Effector memory CD4-positive, alpha-beta T cell (primary cell): ENCODE measurements at places on chromosomes 3 and 15.

GRCh38 chr15:72021604-72022003 lies 96.3 kb downstream of the MYO9A start:
- H3K36me3 ChIP-seq, result peaks cover 3% of the 10 kb centered on the region
- H3K27me3 ChIP-seq, result no peaks in the 10 kb centered on the region
- H3K27ac ChIP-seq, result no peak overlapping the region
- H3K4me1 ChIP-seq, result no peaks in the 10 kb centered on the region

- no peaks in the 10 kb centered on the region for H3K36me3 ChIP-seq
- H3K4me3 ChIP-seq, result no peak overlapping the region
- no peaks in the 10 kb centered on the region for H3K27me3 ChIP-seq
- H3K27ac ChIP-seq, result no peak overlapping the region
- no peak for DNase-seq
Observed at GRCh38 chr3:156617781-156618180, 56.6 kb upstream of the TIPARP start.

DNA sequence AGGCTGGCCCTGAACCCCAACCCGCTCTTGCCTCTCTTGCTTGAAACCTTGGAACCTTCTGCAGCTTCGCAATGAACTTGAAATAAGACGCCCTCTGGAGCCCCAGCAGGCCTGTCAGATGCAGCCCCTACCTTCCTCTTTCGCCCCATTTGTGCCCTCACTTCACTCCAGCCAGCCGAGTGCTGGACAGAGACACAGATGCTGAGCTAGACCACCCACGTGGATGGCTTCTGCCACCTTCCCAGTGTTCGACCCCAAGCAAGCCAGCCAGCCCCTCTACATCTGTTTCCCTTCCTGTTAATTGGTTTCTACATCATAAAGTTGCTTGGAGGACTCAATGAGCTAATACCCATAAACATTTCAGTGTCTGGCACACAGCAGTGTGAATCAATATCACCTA lies 23.8 kb upstream of the SNRPA1 start:
- no peak overlapping the region for H3K27ac ChIP-seq
- no peaks in the 10 kb centered on the region for H3K27me3 ChIP-seq
- H3K4me1 ChIP-seq, result peaks cover 11% of the 10 kb centered on the region
- no peaks in the 10 kb centered on the region for H3K36me3 ChIP-seq
- no peak overlapping the region for H3K4me3 ChIP-seq

DNA sequence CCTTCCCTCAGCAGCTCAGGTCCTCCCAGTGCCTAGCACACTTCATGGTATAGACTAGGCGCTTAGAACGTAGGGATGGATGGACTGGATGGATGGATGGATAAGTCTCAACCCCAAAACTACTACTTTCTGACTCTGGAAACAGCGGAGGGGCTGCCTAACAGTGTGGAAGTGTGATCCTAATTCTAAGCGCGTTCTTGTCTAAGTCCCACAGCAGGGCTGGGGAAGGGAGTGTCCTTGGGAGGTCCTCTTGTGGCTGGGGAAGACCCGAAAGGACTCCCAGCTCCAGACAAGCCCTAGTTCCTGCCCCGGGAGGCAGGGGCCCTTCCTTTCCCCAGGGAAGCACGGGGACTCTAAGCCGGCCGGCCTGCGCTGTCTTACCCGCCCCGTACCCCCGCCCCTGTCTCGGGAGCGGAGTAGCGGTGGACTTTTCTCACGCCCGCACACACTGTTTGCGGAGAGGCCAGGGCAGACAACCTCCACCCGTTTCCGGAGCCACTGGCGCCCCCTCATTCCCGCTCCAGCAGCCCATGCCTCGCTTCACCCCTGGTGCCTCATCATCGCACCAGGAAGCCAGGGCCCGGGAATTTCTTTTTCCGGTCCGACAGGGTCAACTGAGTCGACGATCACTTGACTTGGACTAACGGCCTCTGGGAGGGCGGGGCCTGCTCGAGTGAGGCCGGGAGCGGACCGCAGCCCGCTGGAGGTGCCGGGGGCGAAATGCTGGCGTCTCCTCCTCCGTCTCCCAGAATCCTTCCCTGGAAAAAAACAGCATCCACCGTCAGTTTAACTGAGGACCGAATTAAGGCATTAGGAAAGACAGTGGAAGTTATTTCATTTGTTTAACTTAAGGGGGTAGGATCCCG lies 133.3 kb downstream of the TBC1D2B start:
- no peaks in the 10 kb centered on the region for H3K36me3 ChIP-seq
- no peaks in the 10 kb centered on the region for H3K27me3 ChIP-seq
- no peaks in the 10 kb centered on the region for H3K4me1 ChIP-seq
- peak; percentile 29 for DNase-seq
- H3K4me3 ChIP-seq, result peak overlapping the region; percentile 55

DNA sequence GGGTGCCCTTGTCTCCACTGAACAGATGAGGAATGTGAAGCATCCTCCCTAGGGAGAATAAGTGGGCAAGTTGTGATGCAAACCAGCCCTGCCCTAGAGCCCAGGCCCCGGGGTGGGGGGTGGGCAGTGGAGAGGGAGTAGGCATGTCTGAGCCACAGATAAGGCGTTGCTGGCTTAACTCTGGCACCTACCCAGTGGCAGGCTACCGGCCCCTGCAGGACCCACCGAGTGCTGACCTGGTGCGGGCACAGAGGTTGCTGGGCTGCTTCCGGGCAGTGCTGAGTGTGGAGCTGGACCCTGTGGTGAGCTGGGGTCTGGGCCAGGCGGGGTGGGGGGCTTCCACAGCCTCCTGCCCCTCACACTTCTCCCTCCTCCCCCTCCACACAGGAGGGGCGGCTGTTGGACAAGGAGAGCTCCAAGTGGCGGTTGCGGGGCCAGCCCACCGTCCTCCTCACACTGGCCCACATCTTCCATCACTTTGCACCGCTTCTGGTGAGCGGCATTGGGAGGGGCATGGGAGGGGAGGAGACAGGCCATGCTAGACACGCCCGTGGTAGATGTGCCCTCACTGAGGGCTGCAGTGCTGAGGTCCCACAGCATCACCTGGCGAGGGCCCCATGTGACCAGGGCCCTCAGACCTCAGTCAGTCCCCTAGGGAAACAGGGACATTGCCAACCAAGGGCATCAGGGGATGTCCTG lies 10.1 kb downstream of the RNF123 start:
- no peak overlapping the region for H3K27ac ChIP-seq
- no peaks in the 10 kb centered on the region for H3K27me3 ChIP-seq
- no peaks in the 10 kb centered on the region for H3K4me1 ChIP-seq
- no peak for DNase-seq
- no peak overlapping the region for H3K4me3 ChIP-seq

DNA sequence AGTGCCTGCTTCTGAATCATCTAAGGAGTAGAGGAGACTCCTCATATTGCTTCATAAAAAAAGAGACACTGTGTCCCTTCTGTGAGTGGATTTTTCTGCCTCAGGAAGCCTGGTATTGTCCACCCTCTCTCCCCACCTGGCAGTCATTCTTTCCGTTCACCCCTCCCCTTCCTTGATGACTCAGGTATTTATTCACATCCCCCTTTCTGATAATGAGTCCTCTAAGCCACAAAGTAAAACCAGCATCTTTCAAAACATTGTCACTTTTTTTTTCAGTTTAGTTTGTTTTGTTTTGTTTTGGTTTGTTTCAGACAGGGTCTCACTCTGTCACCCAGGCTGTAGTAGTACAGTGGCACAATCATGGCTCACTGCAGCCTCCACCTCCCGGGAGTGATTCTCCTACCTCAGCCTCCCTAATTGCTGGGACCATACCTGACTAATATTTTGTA lies 65.2 kb upstream of the UBE2E1 start:
- H3K36me3 ChIP-seq, result no peaks in the 10 kb centered on the region
- no peak for DNase-seq
- H3K4me1 ChIP-seq, result no peaks in the 10 kb centered on the region
- no peak overlapping the region for H3K27ac ChIP-seq

DNA sequence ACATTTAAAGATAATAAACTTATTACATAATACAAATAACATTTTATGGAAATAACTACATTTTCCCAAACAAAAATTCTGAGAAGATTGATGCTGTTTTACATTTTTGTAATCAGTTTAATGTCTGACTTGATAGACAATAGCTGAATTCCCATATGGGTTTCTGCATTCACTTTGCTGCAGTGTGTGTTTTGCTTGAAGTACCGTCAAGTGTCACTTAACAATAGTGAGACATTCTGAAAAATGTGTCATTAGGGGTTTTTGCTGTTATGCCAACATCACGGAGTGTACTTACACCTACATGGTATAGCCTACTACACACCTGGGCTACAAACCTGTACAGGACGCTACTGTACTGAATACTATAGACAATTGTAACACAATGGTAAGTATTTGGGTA lies 57.5 kb downstream of the USF3 start:
- H3K4me3 ChIP-seq, result no peak overlapping the region
- H3K27me3 ChIP-seq, result no peaks in the 10 kb centered on the region
- no peak overlapping the region for H3K27ac ChIP-seq
- DNase-seq, result no peak
- H3K4me1 ChIP-seq, result no peaks in the 10 kb centered on the region
- H3K36me3 ChIP-seq, result no peaks in the 10 kb centered on the region

DNA sequence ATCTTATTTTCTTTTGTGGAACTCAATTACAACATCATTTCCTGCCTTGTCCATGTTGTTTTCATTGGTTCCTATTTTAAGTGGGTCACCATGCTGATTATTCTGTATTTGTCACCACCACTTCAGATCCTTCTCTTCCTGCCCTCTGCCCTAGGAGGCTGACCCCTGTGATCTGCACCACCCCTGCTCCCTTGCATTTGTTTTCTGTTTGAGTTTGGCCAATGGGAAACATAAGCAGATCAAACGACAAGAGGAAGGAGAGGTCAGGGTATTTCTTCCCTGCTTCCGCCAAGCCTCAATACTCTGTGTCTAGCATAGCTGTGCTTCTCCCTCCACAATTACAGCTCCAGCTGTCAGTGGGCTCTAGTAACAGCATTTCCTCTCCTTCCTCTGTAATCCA lies 71.6 kb downstream of the IMPG2 start:
- H3K27me3 ChIP-seq, result no peaks in the 10 kb centered on the region
- no peak for DNase-seq
- H3K4me1 ChIP-seq, result no peaks in the 10 kb centered on the region
- no peak overlapping the region for H3K27ac ChIP-seq
- no peak overlapping the region for H3K4me3 ChIP-seq

- H3K4me1 ChIP-seq, result no peaks in the 10 kb centered on the region
- H3K27me3 ChIP-seq, result no peaks in the 10 kb centered on the region
- H3K4me3 ChIP-seq, result no peak overlapping the region
- H3K27ac ChIP-seq, result no peak overlapping the region
- H3K36me3 ChIP-seq, result no peaks in the 10 kb centered on the region
Observed at GRCh38 chr3:194702545-194702944, 16.9 kb downstream of the FAM43A start.

DNA sequence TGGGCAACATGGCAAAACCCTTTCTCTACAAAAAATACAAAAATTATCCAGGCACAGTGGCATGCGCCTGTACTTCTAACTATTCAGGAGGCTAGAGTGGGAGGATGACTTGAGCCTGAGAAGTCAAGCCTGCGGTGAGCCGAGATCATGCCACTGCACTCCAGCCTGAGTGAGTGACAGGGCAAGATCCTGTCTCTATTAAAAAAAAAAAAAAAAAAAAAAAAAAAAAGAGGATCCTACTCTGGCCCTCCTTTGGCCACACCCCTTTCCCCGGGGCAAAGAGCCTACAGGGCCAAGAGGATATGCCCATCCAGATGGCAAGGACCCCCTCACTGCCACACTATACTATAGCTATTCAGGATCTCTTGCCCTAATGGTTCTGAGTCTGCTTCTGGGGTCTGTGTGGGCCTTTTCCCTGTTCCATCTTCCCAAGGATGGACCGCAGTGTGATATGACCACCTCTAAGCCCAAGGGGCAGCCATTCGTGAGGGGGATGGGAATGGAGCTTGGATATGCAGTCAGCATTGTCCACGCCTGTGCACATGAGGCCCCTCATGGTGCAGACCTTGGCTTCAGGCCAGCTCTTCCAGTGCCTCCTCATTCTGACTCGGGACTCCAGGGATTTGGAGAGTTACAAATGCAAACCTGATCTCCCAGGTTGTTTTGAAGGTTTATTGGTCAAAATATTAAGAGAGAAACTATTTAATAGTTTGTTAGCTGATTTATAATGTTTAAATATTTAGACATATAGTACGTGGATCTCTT lies 7.3 kb downstream of the TYRO3 start:
- no peaks in the 10 kb centered on the region for H3K36me3 ChIP-seq
- H3K4me1 ChIP-seq, result no peaks in the 10 kb centered on the region
- no peaks in the 10 kb centered on the region for H3K27me3 ChIP-seq
- H3K27ac ChIP-seq, result no peak overlapping the region
- DNase-seq, result no peak
- H3K4me3 ChIP-seq, result no peak overlapping the region

DNA sequence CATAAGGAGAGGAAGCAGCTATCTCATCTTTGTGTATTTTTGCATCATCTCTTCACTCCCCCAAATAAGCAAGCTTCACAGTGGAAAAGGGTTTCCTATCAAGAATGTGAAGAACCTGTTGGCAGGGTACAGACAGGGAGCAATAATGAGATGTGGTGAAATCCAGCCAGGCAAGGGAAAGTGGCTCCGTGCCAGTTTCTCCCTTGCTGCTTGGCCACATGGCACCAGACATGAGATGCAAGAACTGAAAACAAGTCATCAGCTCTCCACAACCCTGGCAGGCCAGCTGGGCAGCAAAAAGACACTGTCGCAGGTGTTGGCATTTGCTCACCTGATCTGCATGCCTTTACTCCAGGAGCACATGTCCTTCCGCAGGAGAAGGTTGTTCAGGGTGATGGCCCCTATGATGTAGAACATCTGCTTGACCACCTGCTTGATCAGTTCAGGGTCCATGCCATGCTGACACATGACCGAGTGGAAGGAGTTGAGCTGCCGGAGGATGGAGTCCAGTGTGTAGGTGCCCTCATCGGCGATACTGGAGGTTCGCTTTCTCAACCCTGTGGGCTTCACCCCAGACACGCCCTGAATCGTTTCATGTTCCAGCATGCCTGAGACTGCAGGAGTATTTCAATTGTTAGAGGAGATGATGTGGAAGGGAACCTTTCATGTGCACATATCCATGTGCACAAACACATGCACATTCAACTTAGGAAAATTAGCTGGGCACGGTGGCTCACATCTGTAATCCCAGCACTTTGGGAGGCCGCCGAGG lies 23.3 kb upstream of the MYO5C start:
- no peaks in the 10 kb centered on the region for H3K4me1 ChIP-seq
- no peak overlapping the region for H3K27ac ChIP-seq

GRCh38 chr3:8802256-8802655 lies 32.8 kb upstream of the OXTR start:
- no peak for DNase-seq
- no peaks in the 10 kb centered on the region for H3K4me1 ChIP-seq
- H3K4me3 ChIP-seq, result no peak overlapping the region
- H3K36me3 ChIP-seq, result no peaks in the 10 kb centered on the region

- H3K4me1 ChIP-seq, result no peaks in the 10 kb centered on the region
- H3K4me3 ChIP-seq, result no peak overlapping the region
- no peaks in the 10 kb centered on the region for H3K36me3 ChIP-seq
Observed at GRCh38 chr3:184672335-184672734, 39.5 kb downstream of the MAGEF1 start.
